Stimulated activated CD8-positive, alpha-beta memory T cell treated with anti-CD3 and anti-CD28 coated beads, Interleukin-7, amount 100 ng/mL, for 24 hours (primary cell): ENCODE measurements at places on chromosomes 7 and 10.

- DNase-seq = no peak
Measured at GRCh38 chr7:40827222-40828085, 692.6 kb downstream of the SUGCT start.

- no peak for DNase-seq
Measured at GRCh38 chr7:776992-777727, 50.1 kb upstream of the PRKAR1B start.

DNA sequence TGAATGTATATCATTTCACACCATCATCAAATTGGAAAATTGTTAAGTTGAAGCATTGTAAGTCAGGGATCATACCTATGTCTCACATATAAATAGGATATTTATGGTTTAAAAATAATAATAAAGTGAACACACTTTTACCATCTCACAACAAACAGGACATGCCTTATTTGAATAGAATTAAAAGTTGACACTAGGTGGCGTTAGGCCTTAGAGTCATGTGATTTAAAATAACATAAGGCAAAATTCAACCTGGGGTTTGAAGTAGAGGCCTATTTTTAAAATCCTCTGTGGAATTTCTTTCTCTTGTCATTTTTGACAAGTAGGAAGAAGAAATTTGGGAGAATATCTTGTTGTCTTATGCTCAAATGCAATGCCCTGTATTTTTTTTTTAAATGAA lies 184.7 kb upstream of the PCDH15 start:
- DNase-seq = no peak

DNA sequence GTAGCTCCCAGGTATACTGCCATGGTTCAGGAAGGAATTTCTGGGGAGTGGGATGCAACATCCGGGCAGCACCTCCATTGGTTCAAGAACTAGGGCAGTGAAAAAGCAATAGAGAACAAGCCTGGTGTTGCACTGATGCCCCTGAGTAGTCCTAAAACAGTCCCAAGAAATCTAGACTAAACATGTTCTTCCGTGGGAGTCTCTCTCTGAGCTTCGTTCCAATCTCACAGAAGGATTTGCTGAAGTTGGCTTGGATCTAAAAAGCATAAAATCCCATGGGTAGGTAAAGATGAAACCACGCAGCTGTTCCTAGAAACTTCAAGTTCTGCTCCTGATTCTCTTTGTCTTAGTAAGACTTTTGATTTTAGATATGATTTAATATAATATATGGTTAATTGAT lies 154.5 kb downstream of the PLXDC2 start:
- DNase-seq = no peak

DNA sequence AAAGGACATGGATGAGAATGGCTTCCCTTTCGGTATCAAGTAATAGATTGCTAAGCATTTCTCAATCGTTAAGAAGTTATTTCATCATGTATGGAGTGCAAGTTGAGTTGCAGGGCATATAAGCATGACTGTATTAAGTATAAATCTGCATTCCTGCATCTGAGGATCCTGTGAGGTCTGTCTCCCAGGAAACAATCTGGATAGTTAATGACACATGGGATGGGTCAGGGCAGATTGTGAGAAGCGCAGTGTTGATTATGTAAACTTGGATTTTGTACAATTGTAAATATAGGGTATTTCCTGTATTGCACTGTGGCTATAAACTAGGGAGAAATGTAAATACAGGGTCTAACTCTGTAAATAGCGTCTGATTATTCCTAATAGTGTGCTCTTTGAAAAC lies 102.6 kb downstream of the PLXDC2 start:
- no peak for DNase-seq

- DNase-seq = no peak
Measured at GRCh38 chr10:118343115-118343514, 991 bp upstream of the FAM204A start.
